ENCODE measurements at places on chromosomes 1 and 21.

GRCh38 chr1:56589369-56589768 lies 10.0 kb upstream of the PLPP3 start:
- DNase-seq: no peak

- no peak for DNase-seq
Measured at GRCh38 chr1:57411262-57411661, 12.6 kb downstream of the DAB1 start.

DNA sequence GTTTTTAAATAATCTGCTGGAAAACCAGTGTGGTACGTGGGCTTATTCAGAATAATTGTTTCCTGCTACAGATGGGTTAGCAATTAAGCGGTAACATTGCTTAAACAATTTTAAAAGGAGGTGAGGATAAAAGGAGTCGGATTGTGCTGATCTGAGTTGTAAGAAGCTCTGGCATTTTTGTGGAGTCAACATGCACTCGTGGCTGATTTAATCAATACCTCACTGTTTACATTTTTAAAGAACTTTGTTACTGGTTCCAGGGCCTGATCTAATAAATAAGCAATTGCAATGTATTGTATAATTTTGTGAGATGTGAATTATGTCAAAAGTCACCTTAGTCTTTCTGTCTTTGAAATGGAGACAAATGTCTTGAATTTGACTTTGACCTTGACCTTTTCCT lies 474.0 kb downstream of the SETD4 start:
- DNase-seq: no peak

DNA sequence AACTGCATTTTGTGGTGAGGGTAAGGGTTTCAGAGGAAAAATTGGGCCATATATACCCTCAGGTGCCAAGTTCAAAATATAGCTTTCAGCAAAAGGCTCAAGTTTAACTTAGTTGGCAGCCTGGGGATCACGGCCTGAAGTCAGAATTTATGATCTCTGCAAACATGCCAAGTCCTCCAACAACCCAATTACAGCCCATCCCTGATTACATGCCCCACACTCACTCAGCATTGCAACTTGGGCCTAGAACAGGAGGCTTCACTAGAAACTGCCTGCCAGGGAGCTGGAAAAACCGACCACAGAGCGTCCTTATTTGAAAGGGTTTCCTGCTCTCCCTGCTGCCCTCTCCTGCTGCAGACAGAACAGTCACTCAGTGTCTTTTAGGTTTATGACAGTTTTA lies 12.4 kb downstream of the FYB2 start:
- DNase-seq: peak; percentile 30

- no peak for DNase-seq
Measured at GRCh38 chr1:24015221-24016210, 35.4 kb upstream of the SRSF10 start.

- peak; percentile 27 for DNase-seq
Measured at GRCh38 chr1:32142446-32143301, 34.8 kb downstream of the KPNA6 start.

- DNase-seq: no peak
Measured at GRCh38 chr21:31145274-31145673, 107.0 kb upstream of the KRTAP19-8 start.

GRCh38 chr21:38833117-38833516 lies 27.4 kb downstream of the ETS2 start:
- no peak for DNase-seq

DNA sequence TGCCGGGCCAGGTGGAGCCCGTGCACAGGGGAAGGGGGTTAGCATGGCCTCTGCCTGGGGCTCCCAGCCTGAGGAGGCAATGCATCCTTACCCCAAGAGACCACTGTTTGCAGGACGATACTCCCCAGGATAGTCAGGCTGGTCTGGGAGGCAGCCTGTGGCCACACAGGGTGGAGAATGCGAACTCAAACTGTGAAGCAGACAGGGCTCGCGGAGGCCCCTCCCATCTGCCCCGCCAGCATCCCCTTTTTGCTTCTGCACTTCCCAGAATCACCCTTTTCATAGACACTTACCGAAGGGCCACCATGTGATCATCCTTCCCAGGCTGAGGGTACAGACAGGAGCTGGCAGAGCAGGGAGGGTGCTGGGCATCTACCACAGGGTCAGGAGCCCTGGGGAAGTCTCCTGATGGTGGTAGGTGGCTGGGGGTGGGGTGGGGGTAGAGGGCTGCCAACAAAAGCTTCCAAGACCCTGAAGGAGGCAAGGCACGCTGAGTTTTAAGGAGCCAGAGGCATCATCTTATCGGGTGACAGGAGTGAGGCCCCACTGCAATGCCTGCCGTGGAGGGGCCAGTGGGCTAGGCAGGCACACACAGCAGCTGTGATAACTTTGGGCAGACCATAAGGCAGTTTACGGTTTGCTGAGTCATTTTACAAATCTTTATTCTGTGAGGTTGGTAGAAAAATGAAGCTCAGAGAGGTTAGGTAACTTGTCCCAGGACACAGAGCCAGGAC lies 31.3 kb upstream of the BTG2 start:
- peak; percentile 54 for DNase-seq

- DNase-seq: no peak
Measured at GRCh38 chr1:174788981-174789380, 210.8 kb upstream of the CACYBP start.

GRCh38 chr1:23556635-23557470 lies 2.4 kb downstream of the ID3 start:
- peak; percentile 37 for DNase-seq

DNA sequence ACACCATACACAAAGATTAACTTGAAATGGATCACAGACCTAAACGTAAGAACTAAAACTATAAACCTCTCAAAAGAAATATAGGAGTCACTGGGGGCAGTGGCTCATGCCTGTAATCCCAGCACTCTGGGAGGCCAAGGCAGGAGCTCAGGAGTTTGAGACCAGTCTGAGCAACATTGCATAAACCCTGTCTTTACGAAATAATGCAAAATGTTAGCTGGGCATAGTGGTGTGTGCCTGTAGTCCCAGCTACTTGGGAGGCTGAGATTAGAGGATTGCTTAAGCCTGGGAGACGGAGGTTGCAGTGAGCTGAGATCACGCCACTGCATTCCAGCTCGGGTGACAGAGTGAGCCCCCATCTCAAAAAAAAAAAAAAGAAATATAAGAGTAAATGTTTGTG lies 46.7 kb upstream of the SERBP1 start:
- no peak for DNase-seq

DNA sequence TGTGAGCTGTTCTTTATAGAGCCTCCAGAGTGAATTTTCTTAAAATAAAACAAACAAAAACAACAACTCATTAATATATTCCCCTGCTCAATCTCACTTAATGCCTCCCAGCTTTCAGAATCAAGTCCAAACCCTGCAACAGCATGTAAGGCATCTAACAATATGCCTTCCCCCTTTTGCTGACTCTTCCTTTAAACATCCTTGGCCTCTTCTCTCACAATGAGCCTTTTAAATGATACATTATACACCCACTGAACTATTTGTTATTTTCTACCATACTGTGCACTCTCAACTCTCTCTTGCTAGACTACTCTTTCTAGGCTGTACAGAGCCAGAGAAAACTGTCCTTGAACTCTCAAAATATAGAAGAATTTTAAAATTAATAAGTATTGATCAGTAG lies 115.2 kb upstream of the SNX7 start:
- no peak for DNase-seq

- no peak for DNase-seq
Measured at GRCh38 chr1:36450919-36451305, 661 bp upstream of the OSCP1 start.

- DNase-seq: no peak
Measured at GRCh38 chr1:183912265-183912886, 107.5 kb downstream of the RGL1 start.

DNA sequence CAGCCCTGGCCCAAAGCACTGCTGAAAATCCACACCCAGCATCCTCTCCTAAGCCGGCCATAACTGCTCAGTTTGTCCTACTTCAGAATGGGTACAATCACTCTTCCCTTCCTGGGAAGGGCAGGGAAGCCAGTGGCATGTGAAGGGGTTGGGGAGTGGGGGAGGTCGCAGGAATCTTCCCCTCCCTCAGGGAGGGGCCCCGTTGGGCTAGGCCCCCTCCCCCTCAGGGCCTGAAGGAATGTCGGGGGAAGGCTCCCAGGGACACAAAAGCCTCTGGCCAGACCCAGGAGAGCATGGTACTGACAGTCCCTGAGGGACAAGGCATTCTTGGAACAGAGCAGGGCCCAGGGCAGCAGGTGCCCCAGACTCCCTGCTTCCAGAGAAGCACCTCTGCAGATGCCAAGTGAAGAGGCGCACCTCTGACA lies 1.2 kb downstream of the ELOVL1 start:
- DNase-seq: peak; percentile 47

GRCh38 chr1:109398343-109399225 lies 866 bp upstream of the SORT1 start:
- no peak for DNase-seq

GRCh38 chr1:21759818-21760217 lies 23.1 kb downstream of the USP48 start:
- DNase-seq: no peak

DNA sequence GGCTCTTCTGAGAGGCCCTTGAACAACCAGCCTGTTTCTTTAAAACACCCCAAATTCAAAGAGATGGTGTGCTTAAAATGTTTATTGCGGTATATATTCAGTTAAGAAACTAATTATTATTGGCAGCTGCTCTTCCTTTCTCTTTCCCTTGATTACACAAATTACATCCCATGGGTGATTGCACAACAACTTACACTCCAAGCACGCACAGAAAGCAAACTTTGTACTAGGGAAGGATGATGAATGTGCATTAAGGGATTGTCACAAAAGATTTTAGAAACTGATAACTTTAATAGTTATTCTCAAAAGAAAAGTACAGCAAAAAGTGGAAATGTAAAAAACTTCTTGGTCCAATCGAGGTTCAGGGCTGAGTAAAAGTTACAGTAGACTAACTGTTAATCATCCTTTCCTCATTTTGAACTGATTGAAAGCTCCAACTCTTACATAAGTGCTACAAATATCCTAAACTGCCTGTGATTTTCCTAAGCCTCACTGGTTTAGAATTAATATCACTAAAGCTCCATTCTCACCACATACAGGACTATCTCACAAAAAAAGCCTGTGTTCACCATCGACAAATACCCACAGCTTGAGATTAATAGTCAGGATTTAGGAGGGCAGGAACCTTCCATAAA lies 153.4 kb downstream of the TTLL7 start:
- DNase-seq: no peak

GRCh38 chr1:178901482-178902125 lies 30.7 kb upstream of the ANGPTL1 start:
- no peak for DNase-seq

- peak; percentile 87 for DNase-seq
Measured at GRCh38 chr1:12166834-12167492, at the start of gene TNFRSF1B. Gene TNFRSF1B, plus strand, starts transcription at chr1:12166991. Its CDS starts 101 bp downstream, at chr1:12167092.

- DNase-seq: peak; percentile 81
Measured at GRCh38 chr21:26849428-26850115, 4.4 kb upstream of the ADAMTS1 start.
